Stimulated activated CD8-positive, alpha-beta memory T cell treated with anti-CD3 and anti-CD28 coated beads, Interleukin-4, amount 100 ng/mL, for 1 hour (primary cell): ENCODE measurements at places on chromosomes 11 and 22.

DNA sequence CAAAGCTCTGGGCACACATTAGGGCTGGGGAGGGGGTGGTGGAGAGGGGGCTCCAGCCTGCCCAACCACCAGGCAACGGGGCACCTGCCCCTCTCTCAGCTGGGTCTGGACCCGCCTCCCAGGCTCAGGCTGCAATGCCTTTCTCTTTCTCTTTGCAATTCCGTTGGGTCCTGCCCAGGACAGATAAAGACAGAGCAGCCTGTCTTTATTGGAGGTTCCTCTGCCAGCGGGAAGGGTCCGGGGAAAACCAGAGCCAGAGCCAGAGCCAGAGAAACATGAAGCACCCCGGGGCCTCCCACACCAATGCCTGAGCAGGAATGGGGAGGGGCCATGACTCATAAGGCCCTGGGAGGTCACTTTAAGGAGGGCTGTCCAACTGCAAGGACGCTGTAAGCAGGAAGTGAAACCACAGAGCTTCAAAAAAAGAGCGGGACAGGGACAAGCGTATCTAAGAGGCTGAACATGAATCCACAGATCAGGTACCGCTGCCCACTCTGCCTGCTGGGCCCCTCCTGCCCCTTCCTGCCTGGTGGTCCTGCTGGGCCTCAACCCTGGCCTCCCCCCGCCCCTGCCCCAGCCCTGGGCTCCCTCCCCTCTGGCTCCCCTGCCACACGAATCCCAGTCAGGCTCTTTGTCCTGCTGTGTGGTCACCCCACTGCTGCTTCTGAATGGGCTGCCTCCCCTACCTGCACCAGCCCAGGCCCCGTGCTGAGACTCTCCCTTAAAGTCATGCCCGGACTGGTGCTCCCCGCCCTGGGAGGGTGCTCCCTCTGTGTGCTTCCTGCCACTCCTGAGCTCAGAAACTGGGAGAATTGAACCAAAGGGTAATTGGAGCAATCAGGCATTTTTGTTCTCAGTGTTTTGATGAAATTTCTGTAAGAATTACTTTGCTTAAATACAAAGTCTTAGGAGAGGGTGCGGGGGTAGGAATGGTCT is at the start of gene APOBEC3B:
TSS of gene APOBEC3B (plus strand) at position 356 of the 936 bp plus-strand sequence. CDS start at position 463, 107 bp downstream.
- DNase-seq, result peak; percentile 31

- no peak for DNase-seq
Measured at GRCh38 chr11:44208976-44209603, 100.8 kb downstream of the ALX4 start.

DNA sequence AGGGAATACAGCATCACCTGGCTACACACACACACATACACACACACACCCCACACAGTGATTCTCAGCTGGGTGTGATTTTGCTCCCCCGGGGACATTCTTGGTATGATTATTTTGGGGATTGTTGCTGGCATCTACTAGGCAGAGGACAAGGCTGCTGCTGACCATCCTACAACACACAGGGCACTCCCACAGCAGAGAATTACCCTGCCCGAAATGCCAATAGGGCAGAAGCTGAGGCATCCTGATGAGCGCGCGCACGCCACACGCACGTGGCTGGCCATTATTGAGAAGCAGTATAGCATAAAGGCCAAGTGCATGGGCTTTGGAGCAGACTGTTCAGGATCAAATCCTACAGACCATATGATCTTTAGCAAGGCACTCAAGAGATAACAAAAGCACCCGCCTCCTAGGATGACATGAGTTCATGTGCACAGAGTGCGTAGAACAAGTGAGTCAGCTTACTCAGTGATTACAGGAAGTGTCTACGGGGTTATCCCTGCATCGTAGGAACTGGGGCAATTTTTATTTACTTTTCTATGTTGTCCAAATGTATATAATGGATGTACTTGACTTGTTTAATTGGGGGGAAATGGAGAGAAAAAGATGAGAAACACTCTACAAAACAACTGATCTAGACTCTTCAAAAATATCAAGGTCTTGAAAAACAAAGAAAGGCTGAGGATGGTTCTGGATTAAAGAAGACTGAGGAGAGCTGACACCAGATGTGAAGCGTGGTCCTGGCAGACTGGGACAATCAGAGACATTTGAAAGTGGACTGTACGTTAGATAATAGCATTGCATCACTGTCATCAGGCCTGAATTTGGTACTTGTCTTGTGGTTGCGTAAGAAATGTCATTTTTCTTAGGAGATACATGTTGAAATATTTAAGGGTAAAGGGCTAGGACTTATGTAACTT is 7.2 kb upstream of the EHD1 start:
- no peak for DNase-seq

- DNase-seq, result no peak
Measured at GRCh38 chr22:47553436-47553835, 791.0 kb downstream of the TBC1D22A start.
